ENCODE measurements at places on chromosomes 5 and 9. TPM values are rescaled to one million over a fixed set of nuclear protein-coding genes. Genes with fewer than 3 reads are reported as not detected.

TAS2R1 gene
- total RNA-seq, result not detected

IFNK gene
- not detected for total RNA-seq

WNK2 gene
- not detected for total RNA-seq

NTRK2 gene
- total RNA-seq, result not detected

ACTL7B gene
- not detected for total RNA-seq
